ENCODE measurements at places on chromosomes 7 and 10.
A peak's percentile ranks its signal among the peaks of the same experiment; 100 is the strongest.

- DNase-seq: no peak
Observed at GRCh38 chr7:105098863-105099515, 85.0 kb downstream of the KMT2E start.

DNA sequence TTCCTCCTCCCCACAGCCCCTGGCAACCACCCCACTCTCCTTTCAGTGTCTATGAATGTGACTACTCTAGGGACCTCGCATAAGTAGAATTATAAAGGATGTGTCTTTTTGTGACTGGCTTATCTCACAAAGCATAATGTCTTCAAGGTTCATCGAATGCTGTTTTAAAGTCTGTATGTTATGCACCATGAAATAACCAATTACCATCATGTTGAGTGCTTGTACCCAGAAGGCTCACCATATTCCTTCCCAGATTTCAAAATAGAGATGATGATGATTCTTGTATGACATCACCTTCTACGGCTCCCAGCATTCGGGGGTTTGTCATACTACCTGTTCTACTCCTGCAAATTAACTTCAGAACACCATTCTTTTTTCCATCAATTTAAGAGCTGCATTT, 11.9 kb downstream of the PKD1L1 start:
- no peak for DNase-seq

GRCh38 chr7:91598791-91599190, 281.7 kb downstream of the MTERF1 start:
- no peak for DNase-seq

- no peak for DNase-seq
Observed at GRCh38 chr7:94971051-94971867, 63.9 kb downstream of the PPP1R9A start.

- DNase-seq: no peak
Observed at GRCh38 chr10:71128311-71128980, 83.9 kb upstream of the UNC5B start.

DNA sequence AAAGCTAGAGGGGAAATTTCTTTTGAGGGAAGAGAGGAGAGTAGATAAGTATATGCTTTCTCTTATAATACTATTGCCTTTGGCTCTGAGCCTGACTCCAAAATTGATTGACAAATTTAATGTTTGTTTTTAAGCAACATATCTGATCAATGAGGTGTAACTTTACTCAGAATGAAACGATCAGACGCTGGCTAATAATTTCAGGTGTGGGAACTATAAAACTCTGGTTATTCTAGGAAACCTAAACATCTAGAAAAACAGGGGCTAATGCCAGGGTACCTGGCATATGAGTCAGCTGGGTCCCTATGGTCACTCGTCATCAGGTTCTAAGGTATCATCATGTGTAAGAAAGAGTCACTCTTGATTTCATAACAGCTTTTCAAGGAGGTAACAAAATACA, 139.7 kb downstream of the ATE1 start:
- DNase-seq: no peak

DNA sequence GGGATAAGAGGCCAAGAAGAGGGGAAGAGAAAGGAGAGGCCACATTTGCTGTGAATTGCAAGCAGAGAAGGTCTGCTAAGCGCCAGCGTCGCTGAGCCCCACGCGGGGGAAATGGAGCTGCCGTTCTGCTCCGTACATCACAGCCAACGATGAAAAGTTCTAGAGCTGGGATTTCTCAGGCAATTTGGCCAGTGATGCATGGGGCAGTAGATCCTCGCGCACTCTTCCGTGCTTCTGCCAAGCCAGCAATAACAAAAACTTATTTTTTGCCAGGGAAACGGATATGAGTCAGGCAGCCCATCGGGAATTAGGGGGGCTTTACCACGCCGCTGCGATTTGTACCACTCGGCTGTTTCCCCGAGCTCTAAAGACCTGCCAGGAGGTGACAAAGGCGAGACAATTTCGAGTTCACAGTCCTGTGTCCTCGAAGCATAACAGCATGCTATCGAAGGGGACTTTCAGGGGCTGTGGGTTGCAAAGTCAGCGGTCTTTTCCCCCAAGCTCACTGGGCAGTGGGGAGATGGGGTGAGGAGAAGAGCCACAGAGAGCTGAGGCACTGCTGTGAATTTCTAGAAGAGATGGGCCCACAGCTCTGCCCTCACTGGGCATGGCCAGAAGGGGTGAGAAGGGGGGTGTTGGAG, 30.0 kb upstream of the SLF2 start:
- no peak for DNase-seq

- DNase-seq: no peak
Observed at GRCh38 chr10:100740476-100741377, 4.7 kb upstream of the PAX2 start.

DNA sequence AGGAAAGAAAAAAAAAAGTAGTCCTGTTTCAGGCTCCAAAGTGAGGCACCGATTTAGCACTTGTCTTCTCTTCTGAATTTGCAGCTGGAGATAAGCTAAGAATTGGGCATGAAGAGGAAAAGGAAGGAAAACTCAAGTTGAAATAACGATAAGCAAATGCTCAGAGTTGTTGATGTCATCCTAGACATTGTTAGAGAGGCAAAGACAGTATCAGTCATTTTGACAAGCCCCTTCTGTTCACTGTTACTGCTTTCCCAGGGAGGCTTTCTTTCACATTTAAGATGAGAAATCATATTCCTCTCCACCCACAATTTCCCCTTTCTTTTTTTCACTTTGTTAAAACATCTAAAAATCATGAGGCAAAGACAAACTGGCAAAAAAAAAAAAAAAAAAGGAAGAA, 41.8 kb downstream of the SORCS1 start:
- DNase-seq: no peak

GRCh38 chr10:95183271-95184230, 10.5 kb upstream of the ACSM6 start:
- DNase-seq: peak; percentile 31

GRCh38 chr10:80204677-80205476, 460 bp downstream of the ANXA11 start:
- DNase-seq: no peak

DNA sequence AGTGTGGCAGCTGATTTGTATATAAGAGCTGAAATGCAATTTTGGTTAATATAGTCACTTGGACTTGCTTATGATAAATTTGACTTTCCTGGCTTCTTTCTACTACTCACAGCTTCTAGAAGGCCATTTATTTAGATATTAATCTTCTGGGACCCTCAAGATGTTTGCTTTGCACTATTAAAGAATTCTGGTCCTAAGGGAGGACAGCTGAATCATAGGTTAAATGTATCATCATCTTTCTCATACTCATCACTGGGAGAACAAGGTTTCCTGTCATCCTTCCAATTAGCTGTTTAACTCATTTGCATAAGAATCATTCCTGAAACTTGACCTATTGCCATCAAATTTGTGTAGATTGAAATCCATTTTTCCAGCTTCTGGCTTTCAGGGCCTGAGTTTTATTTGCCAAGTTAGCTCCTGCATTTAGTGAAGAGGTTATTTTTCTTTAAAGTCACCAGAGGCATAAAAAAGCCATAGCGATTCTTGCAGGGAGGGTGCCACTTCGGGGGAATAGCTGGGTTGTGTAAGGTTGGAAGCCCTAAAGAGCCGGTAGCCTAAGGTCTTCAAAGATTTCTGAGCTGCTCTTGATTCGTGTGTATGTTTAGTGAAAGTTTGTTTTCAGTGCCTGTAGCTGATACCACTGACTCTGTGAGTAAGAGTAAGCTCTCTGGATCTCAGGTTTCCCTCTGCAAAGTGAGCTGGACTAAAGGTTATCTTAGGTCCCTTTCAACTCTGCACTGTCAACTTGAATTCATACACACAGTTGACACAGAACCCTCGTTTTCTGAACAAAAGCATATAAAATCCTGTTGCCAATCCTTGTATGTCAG, 4.3 kb downstream of the MAP3K8 start:
- DNase-seq: no peak

DNA sequence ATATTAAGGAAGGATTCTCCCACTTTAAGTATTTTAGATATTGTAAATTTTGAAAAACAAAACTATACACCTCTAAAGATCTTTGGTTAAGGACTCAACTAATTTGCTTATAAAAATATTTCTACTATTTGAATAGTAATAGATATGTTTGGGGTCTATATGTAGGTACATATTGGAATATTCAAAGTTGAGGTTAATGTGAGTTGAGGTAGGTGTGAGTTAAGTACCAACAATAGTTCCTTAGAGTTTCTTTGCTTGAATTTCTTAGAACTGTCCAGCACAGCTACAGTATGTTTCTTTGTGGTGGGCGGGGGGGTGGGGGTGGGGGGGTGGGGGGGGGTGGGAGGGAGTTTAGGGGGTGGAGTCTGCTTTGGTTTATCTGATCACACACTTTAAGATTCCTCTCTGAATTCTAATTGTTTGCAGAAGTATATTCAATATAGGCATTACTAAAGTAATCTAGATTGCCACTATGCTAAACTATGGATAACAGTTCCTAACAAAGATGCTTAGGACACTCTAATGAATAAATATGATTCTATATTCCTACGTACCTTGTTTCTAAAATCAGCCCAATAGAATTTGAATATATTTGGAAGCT, 2.1 kb downstream of the GRM3 start:
- no peak for DNase-seq

Measured in NCI-H748 treated with DMSO at 0.1 percent for 48 hours (cell line).